Bronchial smooth muscle cell (primary cell): ENCODE measurements at places on chromosomes 2 and 18. TPM values are rescaled to one million over a fixed set of nuclear protein-coding genes. Genes with fewer than 3 reads are reported as not detected.

MYCN gene
- not detected in 2 replicates for total RNA-seq

PAX3 gene
- not detected in 2 replicates for total RNA-seq

HNRNPA3 gene
- total RNA-seq: 13.7 and 24.6 TPM in 2 replicates

CCDC74A gene
- total RNA-seq: 7.9 and 9.3 TPM in 2 replicates

SCN2A gene
- 3.3 and 10.9 TPM in 2 replicates for total RNA-seq

GULP1 gene
- total RNA-seq: 39.8 and 46.8 TPM in 2 replicates

CHCHD5 gene
- 12.3 and 24.4 TPM in 2 replicates for total RNA-seq

CAPN13 gene
- not detected in 2 replicates for total RNA-seq

ST8SIA3 gene
- under 0.01 TPM in 1 of 2 replicates, not detected in the other for total RNA-seq

COLEC12 gene
- total RNA-seq: 64.0 and 144 TPM in 2 replicates

TMEFF2 gene
- total RNA-seq: 0.69 and 2.2 TPM in 2 replicates

KCNG2 gene
- total RNA-seq: 0.32 and 1.9 TPM in 2 replicates

RND3 gene
- total RNA-seq: 213 and 557 TPM in 2 replicates

PUM2 gene
- 33.3 and 37.7 TPM in 2 replicates for total RNA-seq

NOSTRIN gene
- 0.09 and 0.32 TPM in 2 replicates for total RNA-seq
